Right renal cortex interstitium (tissue), 3 donors: ENCODE measurements at places on chromosomes 4 and X. TPM values are rescaled to one million over a fixed set of nuclear protein-coding genes. Genes with fewer than 3 reads are reported as not detected.

DNA sequence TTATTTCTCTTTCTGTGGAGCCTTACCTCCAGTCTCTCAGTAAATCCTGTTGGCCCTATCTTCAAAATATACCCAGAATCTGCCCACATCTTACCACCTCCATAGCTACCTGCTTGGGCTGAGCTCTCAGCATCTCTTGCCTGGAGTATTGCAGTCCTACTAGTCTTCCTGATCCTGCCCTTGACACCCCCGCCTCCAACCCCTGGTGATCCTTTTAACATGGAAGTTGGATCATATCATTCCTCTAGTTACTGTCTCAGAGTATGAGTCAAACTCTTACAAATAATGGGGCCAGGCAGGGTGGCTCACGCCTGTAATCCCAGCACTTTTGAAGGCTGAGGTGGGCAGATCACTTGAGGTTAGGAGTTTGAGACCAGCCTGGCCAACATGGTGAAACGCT, 43.1 kb upstream of the SETD7 start:
- no peak for DNase-seq

MTTP gene
- polyA plus RNA-seq, result 17.5 TPM

GRCh38 chrX:31832263-31832662, 760.4 kb upstream of the FTHL17 start:
- DNase-seq, result no peak

TLR10 gene
- 0.65 TPM for polyA plus RNA-seq

DNA sequence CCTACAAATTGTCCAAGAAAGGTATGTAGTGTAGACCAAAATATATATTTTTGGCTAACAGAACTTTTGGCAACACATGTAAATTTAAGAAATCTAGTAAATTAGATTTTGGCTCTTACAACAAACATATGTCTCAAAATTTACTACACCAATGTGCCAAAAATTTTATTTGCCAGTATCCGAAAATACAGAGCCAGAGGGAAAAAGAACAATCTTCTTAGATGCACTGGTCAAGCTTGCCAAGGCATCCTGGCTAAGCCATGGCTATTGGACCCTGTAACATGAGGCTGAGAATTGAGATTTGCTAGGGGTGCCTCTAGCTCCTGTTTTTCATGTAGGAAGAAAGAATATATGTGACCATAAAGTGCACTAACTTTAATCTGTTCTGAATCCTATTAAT, 91.8 kb downstream of the GABRG1 start:
- DNase-seq, result no peak

DNA sequence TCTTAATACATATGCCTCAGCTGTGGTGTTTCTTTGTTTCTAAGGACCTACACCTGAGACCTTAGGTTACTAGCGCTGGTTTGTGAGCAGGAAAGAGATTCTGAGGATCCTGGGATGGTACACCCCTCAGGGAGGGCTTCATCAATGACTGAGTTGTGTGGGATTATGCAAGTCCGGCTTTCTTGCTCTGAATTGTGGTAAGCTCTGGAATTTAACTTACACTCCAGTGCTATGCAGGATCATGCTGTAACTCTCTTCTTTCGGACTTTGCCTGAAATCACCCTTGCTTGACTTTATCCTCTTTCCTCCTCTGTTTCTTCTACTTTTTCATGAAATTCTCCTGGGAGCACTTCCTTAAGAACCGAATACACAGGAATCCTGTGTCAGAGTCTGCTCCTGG, 431.5 kb upstream of the BOD1L1 start:
- DNase-seq, result no peak

DNA sequence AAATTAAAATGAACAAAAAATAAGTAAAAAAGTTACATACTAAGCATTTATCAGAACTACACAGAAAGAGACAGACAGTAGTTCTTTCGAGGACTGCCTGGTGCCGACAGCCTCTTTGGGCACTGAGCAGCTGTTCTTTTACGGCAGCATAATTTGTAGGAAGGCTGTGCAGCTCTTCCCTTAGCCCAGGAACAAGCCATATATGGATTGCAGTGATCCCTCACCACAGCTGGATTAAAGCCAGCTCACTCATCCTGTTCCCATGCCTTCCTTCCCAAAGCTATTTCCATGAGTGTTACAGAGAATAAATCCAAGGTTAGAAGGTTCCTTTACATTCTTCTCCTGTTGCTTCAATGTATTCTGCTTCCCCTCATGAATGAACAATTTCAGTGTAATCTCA, 71.7 kb downstream of the DDX60L start:
- DNase-seq, result peak; percentile 8

AREG gene
- 0.12 TPM for polyA plus RNA-seq

GRCh38 chrX:107167163-107167921, 38.9 kb downstream of the NUP62CL start:
- no peak for DNase-seq

CFAP99 gene
- polyA plus RNA-seq, result 0.55 TPM

DNA sequence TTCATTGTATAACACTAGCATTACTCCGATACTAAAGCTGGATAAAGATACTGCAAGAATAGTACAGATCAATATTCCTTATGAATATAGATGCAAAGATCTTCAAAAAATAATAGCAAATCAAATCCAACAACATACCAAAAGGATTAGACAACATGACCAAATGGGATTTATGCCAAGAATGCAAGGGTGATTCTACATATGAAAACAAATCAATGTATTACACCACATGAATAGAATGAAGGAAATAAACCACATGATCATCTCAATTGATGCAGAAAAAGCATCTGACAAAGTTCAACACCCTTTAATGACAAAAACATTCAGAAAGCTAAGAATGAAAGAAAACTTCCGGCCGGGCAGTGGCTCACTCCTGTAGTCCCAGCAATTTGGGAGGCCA, 42.8 kb downstream of the CUL4B start:
- no peak for DNase-seq

DNA sequence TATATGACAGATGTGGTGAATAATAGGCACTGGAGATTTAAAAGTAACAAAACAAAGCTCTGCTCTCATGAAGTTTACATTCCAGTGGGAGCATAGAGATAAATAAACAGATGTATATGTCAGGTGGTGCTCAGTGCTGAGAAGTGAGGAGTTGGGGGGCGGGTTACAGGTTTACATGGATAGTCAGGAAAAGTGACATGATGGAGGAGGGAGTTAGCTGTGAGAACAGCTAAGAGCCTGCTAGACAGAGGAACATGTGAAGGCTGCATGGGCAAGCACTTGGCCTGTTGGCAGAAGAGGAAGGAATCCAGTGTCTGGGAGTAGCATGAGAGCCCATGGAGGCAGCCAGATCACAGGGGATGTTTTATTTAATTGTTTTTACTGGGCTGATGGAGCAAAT, 10.2 kb upstream of the TMEM156 start:
- DNase-seq, result no peak

- no peak for DNase-seq
Observed at GRCh38 chr4:48247142-48247877, 22.3 kb downstream of the TEC start.

DNA sequence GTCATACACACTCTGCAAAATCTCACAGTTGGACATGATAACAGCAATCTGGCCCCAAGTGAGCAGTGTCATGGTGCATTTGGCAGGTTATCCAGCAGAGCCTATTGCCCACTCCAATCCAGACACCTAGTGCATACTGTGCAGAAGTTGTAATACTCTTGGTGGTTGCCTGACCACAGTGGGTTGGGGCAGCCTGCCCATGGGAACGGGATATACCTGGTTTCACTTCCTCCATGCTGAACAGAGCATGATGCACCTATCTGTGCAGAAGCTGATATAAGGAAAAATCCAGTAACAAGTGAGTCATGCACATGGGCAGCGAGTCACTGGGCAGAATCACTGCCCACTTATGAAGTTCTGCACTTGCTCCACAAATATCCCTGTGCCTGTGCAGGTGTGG, 105.3 kb upstream of the IGSF1 start:
- no peak for DNase-seq

SLC49A3 gene
- 3.1 TPM for polyA plus RNA-seq

- no peak for DNase-seq
Observed at GRCh38 chr4:158741326-158742021, 18.3 kb upstream of the PPID start.

DCAF8L1 gene
- polyA plus RNA-seq, result not detected

GLRA3 gene
- 0.03 TPM for polyA plus RNA-seq

DNA sequence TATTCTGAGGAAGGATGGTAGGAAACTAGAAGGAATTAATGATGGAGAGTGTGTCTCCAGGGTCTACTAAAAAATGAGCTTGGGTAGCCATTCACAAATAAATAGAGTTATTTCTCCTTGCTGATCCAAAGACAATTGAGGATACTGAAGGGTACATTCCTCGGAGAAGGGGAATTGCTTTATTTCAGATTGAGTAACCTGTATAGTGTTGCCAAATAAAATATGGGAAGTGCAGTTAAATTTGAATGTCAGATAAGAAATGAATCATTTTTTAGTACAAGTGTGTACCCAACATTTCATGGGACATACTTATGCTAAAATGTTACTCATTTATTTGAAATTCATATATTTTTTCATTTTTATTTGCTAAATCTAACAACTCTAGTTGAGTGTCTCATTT, 16.0 kb upstream of the VSIG1 start:
- no peak for DNase-seq

GRCh38 chr4:75714704-75715103, 9.7 kb upstream of the USO1 start:
- DNase-seq, result no peak

DNA sequence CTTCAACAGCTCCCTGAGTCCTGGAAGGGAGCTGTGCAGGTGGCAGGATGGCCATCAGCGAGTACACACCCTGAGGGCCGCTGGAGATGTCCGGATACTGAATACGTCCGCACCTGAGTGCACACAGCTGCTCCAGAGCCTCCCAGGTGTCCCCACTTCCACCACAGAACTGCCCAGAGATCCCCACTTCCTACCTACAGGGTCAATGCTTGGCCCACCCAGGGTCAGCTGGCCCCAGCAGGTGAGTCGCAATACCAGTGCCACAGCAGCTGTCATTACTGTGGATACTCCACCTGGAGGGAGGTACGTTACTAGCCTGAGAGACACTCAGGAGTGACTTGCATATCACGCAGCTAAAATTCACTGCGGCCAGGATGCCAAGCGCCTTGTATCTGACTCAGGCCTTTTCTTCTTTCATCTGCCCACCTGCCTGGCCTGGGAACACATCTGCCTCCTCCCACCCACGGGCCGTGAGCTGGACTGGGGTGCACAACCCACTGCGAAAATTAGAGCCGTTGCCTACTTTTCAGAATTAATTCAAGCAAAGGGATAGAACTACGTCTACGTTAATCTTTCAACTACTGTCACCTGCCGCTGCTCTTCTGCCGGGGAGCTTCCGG, 9.4 kb downstream of the C4orf50 start:
- no peak for DNase-seq

RIBC1 gene
- polyA plus RNA-seq, result 5.0 TPM

STPG2 gene
- 0.40 TPM for polyA plus RNA-seq

DNA sequence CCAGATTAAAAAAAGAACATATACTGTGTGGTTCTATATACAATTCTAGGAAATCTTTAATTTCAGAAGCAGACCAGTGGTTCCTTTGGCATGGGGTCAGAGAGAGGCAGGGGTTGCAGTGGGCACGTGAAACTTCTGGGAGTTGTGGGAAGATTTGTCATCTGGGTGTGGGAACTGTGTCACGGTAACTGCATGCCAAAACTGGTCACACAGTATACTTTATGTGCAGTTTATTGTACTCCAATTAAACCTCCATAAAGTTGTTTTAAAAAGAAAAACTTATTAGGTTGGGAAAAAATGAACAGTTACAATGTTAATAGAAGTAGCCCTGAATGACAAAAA, 26.7 kb upstream of the STS start:
- no peak for DNase-seq

RBBP7 gene
- polyA plus RNA-seq, result 226 TPM

- peak; percentile 40 for DNase-seq
Observed at GRCh38 chr4:184648313-184649025, 778 bp downstream of the CASP3 start.

GRCh38 chr4:128846063-128846462, 36.6 kb downstream of the JADE1 start:
- no peak for DNase-seq

DNA sequence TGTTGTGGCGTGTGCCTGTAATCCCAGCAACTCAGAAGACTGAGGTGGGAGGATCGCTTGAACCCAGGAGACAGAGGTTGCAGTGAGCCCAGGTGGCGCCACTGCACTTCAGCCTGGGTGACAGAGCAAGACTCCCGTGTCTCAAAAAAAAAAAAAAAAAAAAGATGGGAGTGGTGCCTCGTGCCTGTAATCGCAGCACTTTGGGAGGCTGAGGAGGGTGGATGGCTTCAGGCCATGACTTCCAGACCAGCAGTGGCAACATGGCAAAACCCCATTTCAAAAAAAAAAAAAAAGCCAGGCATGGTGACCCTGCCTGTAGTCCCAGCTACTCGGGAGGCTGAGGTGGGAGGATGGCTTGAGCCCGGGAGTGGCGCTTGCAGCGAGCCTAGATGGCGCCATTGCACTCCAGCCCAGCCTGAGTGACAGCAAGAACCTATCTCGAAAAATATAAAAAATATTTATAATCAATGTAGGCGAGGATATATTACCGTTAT, 27.0 kb downstream of the EIF2S3 start:
- no peak for DNase-seq

NKAP gene
- 13.6 TPM for polyA plus RNA-seq

DNA sequence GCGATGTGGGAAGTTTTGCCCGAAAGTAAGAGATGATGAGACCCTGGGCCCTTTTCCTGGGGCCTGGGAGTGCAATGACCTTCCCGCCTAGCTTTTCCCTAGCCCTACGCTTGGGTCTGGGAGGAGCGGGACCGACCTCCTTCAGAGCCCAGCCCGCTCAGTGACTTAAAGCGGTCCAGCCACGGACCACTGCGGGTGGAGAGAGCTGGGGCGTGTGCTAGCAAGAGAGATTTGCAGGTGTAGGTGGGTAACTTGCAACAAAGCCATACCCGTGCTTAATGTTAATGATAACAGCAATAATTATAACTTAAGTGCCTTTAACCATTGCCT, 503 bp upstream of the PDE5A start:
- no peak for DNase-seq

DNA sequence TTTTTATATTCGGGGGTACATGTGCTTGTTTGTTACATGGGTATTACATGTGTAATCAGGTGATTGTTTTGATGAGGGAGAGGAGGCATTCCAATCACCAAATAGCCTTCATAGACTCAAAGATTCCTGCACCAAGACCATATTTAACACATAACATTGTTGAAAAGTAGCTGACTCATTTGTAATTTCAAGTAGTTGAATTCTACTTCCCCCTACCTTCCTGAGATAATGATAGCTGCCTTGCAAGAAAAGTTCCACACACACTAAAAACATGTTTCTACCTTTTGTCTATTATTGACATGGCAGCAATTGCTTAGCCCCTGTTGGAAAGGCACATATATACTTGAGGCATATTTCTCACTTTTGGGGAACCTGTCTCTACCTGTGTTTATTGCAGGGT, 16.1 kb downstream of the PGAM4 start:
- no peak for DNase-seq
